Immature natural killer cell (primary cell): ENCODE measurements at places on chromosomes 1 and 21.
A peak's percentile ranks its signal among the peaks of the same experiment; 100 is the strongest.

DNA sequence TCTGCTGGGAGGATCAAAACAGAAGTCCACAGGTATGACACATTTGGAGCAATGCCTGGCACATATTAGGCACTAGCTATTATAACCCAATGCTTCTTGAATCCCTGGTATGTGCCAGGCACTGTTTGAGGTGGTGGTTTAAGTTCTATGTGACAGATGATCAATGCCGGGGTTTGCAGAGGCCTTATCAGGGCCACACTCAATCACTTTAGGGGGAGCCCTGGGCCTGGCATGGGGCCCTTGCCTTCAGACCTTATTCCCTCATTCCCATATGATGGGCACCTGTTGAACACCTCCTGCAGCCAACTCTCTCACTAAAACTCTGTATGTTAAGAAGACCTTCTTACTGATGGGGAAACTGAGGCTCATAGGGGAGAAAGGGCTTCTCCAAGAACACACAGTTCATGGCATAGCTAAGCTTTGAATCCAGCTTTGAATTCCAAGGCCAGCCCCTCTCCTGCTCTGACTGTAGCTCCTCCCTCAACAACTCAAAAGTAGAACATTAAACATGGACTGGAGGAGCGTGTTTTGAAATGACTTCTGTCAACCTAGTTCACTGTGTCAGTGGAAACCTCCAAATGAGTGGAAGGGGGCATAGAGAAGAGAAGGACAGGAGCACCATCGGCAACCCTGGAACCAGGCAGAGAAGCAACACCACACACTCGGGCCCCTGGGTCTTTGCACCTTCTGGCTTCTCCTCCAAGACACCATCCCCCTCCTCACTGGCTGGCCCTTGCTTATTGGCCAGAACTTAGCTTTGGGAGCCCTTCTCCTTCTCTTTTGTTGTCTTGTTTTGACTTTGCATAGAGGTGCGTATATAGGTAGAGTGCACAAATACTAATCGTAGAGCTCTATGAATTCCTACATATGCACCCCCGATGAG, 6.6 kb upstream of the IFFO2 start:
- DNase-seq: no peak

DNA sequence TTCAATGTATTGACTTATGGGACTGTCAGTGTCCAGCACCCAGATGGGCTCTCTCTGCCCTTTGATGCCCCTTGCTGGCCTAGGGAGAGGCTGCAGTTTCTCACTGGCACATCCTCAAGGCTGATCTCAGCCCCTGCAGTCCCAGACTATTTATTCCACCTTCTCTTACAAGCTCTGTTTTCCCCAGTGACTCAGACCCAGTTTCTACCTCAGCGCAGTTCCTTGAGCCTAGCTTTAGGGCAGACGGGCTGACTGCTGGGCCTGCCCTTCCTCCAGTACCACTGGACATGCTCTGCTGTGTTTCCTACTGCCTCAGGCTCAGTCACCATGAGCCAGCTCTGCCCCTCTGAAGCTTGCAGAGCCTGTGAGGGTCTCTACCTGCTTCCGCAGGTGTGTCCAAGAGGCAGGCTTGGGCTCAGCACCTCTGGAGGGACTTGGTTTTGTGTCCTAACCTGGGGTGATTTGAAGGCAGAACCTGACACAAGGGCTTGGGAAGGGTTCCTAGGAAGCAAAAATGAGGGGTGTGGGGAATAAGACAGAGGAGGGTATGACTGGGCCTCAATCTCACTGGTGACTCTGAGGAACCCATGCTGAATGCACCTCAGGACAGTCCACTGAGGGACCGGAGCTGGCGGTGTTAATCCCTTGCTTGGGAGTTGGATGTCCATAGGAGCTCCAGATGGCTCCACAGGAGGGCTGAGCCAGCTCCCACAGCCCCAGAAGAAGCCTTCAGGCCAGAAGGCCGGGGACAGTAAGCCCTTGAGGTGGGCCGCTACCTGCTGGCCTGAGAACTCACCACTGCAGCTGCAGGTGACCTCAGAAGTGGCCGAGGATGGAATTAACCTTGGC, 689.9 kb downstream of the MATN1 start:
- no peak for DNase-seq

DNA sequence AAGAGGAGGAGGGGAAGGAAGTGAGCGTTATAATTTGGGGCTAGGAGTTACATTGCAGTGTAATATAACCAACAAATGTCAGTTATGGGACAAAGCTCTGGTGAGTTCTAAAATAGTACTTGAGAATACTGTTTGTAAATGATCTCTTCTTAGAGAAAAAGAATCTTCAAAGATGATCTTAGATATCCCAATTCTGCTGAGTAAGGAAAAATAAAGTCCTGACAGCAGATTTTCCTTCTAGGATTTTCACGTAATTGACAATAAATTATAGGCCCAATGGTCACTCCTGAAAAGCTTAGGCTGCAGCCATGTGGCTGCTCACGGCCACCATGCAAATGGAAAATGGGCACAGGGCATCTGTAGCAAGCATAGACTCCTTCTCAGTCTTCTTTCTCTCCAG, 241.6 kb downstream of the SIPA1L2 start:
- DNase-seq: no peak

DNA sequence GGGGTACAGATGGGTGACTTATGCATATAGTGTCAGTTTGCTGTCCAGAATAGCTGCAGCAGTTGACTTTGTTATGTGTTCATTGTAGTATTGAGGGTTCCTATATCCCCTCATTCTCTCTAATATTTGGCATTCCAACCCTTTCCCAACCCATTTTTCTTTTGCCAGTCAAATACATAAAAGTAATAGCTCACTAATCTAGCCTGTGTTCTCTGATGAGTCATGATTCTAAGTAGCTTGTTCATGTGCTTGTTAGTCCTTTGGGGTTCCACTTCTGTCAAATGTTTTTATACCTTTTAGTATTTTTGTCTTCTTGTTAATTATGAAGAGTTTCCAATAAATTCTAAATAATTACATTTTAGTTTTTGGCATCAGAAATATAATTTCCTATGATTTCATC, 99.2 kb upstream of the MROH9 start:
- DNase-seq: no peak

- no peak for DNase-seq
Observed at GRCh38 chr21:17391811-17392340, 121.0 kb upstream of the CXADR start.

- DNase-seq: no peak
Observed at GRCh38 chr1:82565546-82565945, 764.8 kb downstream of the ADGRL2 start.

- no peak for DNase-seq
Observed at GRCh38 chr21:45957551-45957950, 24.0 kb upstream of the COL6A1 start.

DNA sequence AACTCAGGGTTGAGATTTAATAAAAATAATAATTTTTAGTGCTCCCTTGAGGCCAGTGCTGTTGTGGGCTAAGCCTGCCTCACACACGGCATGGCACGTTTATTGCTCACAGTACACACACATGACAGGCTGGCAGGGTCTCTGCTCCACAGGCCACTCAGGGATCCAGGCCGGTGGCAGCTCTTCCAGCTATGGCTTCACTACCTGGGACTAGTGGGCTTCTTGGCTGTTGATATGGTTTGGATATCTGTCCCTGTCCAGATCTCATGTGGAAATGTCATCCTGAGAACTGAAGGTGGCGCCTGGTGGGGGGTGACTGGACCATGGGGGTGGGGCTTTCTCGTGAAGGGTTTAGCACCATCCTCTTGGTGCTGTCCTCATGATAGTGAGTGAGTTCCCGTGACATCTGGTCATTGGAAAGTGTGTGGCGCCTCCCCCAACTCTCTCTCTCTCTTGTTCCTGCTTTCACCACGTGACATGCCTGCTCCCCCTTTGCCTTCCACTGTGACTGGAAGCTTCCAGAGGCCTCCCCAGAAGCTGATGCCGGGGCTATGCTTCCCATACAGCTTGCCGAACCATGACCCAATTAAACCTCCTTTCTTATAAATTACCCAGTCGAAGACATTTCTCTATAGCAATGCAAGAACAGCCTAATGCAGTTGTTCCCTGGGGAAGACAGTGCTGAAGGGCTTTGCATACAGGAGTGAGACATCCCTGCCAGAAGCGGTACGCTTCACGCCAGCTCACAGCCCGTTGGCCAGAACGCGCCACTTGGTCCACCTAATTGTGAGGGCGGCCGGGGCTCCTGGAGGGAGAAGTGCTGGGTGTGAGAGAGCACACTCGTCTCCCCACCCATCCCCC, 226.9 kb upstream of the C1orf174 start:
- DNase-seq: no peak

GRCh38 chr21:32056791-32057190, 184.0 kb downstream of the HUNK start:
- no peak for DNase-seq

- no peak for DNase-seq
Observed at GRCh38 chr1:182459949-182460348, 10.0 kb downstream of the RGSL1 start.

- no peak for DNase-seq
Observed at GRCh38 chr1:183550915-183551314, 39.3 kb downstream of the NCF2 start.

- DNase-seq: no peak
Observed at GRCh38 chr1:204177133-204177532, 11.0 kb upstream of the REN start.

- DNase-seq: no peak
Observed at GRCh38 chr1:84271441-84272151, 29.9 kb upstream of the SAMD13 start.

- DNase-seq: peak; percentile 13
Observed at GRCh38 chr1:15038232-15039016, 115.1 kb upstream of the TMEM51 start.

DNA sequence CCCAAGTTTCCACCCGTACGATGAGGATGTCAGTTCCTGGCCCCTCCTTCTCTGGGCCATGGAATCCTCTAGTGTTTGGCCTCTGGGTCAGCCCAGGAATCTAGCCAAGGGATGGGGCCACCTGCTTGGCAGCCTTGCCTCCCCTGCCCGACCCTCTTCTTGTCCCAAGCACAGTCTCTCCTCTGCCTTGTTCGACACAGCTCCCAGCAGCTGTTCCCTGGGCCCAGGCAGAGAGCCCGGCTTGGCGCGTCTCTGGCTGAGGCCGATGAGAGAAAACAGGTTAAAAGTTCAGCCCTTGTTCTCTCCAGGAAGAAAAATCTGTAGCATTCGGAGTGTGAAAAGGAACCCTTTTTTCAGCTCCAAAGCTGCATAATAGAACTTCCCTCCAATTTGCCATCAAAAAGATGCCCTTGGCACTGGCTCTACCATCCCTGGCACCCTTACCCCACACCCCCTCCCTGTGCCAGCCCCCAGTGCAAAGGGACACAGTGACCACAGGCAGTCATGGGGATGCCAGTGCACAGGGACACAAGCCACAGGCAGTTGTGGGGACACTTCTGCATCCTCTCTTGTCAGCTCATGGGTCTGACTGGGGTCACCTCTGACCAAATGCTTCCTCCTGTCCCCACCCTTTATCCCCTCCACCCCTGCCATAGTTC, 68.4 kb downstream of the EPHB2 start:
- DNase-seq: no peak

GRCh38 chr1:202848191-202848542, 37.4 kb downstream of the PCAT6 start:
- DNase-seq: no peak

- DNase-seq: no peak
Observed at GRCh38 chr1:98157524-98158313, 236.9 kb upstream of the DPYD start.

DNA sequence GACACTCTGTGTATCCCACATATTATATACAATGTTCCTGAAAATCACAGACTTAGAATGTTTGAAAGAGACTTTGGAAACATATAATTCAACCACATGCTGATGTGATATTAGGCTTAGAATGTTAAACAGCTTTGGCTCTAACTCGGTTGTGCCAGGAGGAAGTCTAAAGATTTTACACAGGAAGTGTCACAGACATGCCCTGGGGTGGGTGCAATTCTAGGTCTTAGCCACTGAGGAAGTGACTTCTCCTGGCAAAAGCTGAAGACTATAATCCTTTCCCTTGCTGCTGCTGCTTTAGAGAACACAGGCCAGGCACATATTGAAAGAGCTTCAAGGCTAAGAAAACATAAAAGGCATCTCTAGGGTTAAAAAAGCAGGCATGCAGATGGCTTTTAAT, 51.0 kb downstream of the RPL5 start:
- DNase-seq: peak; percentile 66

- DNase-seq: no peak
Observed at GRCh38 chr1:228809621-228810394, 74.5 kb downstream of the RHOU start.

GRCh38 chr1:205777994-205778393, 2.7 kb upstream of the RAB29 start:
- DNase-seq: no peak

DNA sequence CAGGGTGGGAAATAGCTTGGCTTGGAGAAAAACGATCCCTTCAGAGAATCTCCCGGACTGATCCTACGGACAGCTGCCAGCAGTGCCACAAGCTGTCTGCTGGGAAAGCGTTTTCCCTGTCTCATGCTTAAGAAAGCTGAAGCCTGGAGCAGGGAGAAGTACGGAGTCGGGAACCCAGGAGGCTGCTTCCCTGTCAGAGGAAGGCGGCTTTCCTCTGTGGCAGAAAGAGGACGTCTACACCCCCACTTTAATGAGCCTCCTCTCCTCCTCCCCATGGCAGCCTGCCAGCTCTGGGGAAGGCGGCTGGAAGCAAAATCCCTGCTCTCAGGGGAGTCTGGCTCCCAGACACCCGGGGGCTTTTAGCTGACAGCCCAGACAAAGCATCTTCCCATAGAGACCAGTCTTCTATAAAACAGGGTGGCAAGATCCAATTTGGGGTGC, 7.3 kb downstream of the KIF21B start:
- DNase-seq: no peak

GRCh38 chr1:102085896-102086295, 89.2 kb upstream of the OLFM3 start:
- DNase-seq: no peak

- no peak for DNase-seq
Observed at GRCh38 chr1:160404094-160404493, 3.7 kb downstream of the VANGL2 start.

- no peak for DNase-seq
Observed at GRCh38 chr1:81714636-81715035, 86.1 kb upstream of the ADGRL2 start.

- no peak for DNase-seq
Observed at GRCh38 chr1:30734580-30734979, 11.2 kb upstream of the MATN1 start.

GRCh38 chr21:33069243-33069642, 698 bp upstream of the OLIG1 start:
- DNase-seq: no peak

DNA sequence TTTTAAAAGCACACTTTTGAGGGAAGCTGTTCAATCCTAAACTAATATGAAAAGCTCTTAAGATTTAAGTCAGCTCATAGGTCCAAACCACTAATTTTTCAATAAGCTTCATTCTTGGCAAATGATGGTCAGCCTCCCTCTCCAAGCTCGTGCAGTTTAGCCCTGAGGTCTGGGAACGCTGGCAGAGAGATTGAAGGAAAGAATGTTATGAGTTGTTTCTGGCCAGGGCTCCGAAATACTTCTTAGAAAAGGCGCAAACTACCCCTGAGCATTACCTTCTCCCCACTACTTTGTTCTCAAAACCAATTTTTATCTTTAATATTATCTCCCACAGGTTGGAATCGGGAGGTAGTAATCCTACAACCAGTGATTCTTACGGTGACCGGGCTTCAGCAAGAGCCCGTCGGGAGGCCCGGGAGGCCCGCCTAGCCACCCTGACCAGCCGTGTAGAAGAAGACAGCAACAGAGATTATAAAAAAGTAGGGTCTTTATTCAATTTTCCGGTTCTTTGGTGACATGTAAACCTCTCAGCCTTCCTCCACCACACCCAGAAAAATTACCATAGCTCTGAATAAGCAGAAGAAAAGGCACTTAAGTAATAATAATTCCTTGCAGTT, 147.7 kb downstream of the SYT2 start:
- no peak for DNase-seq
